ENCODE measurements at places on chromosomes 4 and X. TPM values are rescaled to one million over a fixed set of nuclear protein-coding genes. Genes with fewer than 3 reads are reported as not detected.

GRCh38 chr4:144674711-144675110 lies 28.8 kb downstream of the HHIP start:
- DNase-seq = no peak

The TMEM165 gene
- 125 TPM for total RNA-seq

DNA sequence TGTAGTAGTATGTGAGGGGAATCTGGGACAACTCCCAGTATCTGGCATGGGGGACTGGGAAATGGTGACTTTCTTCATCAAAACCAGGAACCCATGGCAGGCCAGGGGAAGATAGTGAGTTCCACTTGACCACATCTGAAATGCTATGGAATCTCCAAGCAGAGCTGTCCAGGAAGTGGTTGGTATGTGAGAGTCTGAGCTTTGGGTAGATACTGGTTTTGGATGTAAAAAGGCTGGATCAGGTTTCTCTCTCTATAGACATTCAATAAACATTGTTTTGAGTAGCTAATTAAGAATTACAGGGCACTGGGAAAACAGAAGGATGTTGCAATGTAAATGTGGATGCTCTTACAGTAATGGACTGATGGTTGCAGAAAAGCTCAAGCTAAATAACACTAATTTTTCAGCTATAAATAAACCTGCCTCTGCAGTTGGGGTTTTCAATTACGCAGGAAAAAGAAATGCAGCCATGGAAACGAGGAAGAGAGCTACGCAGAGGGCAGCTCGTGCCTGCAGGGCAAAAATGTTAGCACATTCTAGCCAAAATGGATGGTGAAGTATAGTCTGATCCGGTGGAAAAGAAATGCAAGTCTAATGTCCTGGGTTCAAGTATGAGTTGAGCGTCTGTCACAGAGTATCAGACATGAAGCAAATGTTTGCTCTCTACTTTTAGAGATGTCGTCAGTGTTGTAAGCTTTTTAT lies 13.4 kb upstream of the CHRNA9 start:
- no peak for DNase-seq

DNA sequence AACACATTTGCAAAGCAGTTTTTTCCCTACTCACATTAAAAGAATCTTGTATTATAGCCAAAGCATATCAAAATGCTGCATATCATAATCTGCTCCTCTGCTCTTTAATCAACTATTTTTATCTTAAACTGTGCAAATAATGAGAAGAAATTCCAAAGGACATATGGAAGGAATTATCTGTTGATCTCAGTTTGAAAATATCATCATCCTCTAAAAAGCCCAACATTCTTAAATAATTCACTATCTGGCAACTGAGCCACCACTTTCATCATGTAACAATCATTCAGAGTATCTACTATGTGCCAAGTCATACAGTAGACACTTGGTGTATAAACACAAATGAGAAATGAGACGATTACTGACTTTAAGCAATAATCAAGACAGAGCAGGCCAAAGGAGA lies 63.0 kb downstream of the PRSS12 start:
- DNase-seq = no peak

GRCh38 chr4:88958080-88958479 lies 98.9 kb downstream of the FAM13A start:
- DNase-seq = no peak

The CD40LG gene
- not detected for total RNA-seq

- DNase-seq = no peak
These were observed 23.4 kb downstream of the TRIM75 start for GRCh38 chr4:165077034-165077578.

DNA sequence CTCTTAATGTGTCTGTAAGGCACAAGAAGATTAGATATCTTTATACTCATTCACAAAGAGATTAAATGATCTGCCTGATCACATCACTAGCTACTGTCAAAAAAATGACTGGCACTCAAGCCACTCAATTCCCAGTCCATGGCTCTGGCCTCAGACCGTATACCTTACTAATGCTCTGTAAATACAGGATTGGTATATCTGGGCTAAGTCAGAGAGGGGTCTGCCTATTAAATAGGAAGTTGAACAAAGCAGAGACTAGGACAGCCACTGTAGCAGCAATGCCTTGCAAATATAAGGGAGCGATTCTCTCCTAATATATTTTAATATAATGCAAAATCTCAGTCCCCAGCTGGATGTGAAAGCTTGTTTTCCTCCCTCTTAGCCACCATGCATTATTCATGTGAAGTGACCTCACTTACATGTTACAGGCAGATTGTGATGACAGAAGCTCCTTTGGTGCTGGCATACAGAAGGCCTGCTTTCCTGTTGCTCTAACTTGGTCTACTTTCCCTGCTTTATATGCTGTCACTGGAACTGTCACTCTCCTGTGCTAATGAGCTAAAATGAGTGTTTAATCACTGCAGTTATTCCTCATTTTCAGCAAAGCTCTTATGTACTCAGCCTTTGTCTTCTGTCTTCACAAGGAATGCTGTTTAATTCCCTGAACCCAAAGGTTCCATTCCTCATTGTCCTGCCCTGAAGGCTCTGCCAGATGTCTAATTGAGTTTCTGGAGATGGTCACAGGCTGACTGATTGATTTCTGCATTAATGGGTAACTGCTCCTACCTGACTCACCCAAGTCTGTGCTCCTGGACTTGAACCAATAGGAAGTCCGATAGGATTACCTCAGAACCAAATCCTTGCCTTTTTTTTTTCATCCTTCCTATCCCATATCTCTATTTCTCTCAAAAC lies 578.2 kb downstream of the KLHL13 start:
- DNase-seq = no peak

- no peak for DNase-seq
These were observed 109.5 kb downstream of the FRAS1 start for GRCh38 chr4:78166622-78167021.

DNA sequence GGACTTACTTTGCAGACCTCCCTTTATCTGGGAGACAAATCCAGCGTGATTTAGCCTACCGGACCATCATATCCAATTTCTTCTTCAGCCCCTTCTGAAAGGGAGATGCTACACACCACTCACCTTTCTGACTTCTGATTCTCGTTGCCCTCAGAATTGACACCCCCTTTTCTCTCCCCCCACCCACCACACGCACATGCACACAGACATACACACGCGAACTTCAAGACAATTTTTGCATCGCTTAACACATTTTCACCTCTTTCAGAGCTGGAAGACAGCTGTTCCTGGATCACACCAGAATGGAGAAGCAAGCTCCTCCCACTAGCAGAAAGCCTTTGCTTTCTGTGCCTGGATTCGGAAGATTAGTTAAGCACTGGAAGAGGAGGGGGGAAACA lies 1.0 kb upstream of the SNCA start:
- DNase-seq = no peak

DNA sequence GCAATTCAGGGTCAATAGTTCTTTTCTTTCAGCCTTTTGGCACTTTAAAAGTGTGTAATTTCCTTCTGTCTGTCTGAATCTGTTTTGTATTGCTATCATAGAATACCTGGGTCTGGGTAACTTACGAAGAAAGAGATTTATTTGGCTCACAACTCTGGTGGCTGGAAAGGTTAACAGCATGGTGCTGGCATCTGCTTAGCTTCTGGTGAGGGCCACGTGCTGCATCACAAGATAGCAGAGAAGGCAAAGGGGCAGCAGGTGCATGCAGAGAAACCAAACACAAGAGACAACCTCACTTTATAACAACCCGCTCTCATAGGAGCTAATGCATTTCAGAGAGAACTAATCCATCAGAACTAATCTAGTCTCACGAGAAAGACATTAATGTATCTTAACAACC lies 18.8 kb downstream of the RGN start:
- no peak for DNase-seq

DNA sequence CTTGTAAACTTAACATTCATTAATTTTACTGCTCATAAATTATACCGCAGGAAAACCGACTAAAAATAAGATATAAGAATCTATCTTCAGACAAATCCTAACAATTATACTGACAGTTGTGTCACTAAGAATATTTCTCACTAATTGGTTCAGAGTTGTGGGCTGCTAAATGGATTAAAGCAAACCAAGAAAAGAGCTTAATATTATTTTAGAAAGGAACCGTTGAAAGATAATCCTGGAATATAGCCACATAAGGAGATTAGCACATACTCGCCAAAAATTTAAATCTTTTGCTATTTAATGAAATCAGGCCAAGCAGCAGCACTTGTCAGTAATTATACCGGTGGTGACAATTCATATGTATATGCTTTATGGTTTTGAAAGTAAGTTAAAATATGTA lies 132.8 kb downstream of the SLIT2 start:
- DNase-seq = no peak

The PITX2 gene
- total RNA-seq = 8.6 TPM

GRCh38 chr4:107050525-107051135 lies 14.5 kb upstream of the DKK2 start:
- peak; percentile 29 for DNase-seq

The CT83 gene
- total RNA-seq = not detected

DNA sequence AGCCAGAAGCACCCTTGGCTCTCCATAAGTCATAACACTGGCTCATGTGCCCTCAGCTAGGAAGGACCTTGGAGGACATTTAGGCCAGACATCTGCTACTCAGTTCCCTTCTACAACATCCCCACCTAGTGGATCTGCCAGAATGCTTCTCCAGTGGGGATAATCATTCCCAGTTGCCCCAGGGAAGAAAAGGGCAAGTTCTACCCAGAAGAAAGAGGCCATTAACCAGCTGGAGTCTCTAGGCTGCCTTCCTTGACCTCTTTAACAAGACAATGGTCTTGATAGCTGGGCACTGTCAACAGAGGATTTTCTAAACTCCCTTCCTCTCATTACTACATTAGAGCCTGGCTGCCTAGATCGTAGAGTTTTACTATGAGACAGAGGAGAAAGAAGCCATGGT lies 42.0 kb downstream of the LGI2 start:
- DNase-seq = peak; percentile 53

The SLC9B1 gene
- total RNA-seq = not detected

GRCh38 chr4:34851411-34851810 lies 1392.9 kb downstream of the ARAP2 start:
- DNase-seq = no peak

- DNase-seq = no peak
These were observed 15.1 kb upstream of the EXOC1 start for GRCh38 chr4:55838356-55838755.

The ZBTB49 gene
- total RNA-seq = 3.3 TPM

GRCh38 chr4:113998531-113998930 lies 19.1 kb upstream of the ARSJ start:
- no peak for DNase-seq

DNA sequence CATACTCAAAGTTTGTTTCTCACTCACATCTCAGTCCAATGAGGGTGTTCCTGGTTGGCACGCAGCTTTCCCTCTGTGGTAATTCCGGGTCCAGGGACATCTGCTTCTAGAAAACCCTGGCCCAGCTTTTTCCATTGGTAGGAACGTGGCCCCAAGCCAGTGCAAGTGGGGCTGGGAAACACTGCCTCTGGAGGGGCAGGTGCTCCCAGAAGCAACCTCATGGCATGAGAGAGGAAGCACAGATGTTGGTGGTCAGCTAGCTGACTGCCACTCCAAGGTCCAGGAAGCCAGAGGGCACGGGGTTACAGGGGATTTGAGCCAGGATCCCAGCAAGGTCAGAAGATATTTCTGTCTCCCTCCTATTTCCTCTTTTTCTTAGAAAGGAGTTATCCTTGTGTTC lies 47.5 kb downstream of the DCTD start:
- no peak for DNase-seq

The CHIC2 gene
- 15.5 TPM for total RNA-seq

GRCh38 chrX:64395568-64395929 lies 297 bp upstream of the MTMR8 start:
- no peak for DNase-seq

The GRIA3 gene
- not detected for total RNA-seq

- no peak for DNase-seq
These were observed 84.0 kb upstream of the GRPR start for GRCh38 chrX:16039363-16039762.

DNA sequence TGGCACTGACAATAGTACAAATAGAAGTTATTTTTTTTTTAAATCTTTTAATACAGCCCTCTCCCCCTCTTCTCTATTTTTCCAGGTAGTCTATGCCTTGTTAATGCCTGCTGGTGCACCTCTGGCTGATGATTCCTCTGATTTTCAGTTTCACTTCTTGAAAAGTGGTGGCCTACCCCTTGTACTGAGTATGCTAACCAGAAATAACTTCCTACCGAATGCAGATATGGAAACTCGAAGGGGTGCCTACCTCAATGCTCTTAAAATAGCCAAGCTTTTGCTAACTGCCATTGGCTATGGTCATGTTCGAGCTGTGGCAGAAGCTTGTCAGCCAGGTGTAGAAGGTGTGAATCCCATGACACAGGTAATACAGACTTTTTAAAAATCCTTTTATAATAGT lies 99.1 kb downstream of the USP9X start:
- DNase-seq = no peak

- DNase-seq = no peak
These were observed 1801.3 kb upstream of the PCDH10 start for GRCh38 chr4:131347816-131348215.

DNA sequence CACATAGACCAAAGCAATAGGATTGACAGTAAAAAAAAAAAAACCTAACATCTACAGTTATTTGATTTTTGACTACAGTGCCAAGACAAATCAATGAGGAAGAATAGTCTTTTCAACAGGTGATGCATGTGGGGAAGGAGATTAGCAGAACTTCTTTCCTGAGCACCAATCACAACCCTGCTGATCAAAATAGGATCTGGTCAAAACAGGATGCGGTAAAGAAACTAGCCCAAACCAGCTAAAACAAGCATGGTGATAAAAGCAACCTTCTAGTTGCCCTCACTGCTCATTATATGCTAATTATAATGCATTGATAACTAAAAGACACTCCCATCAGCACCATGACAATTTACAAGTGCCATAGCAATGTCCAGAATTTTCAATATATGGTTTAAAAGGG lies 667.5 kb downstream of the GRXCR1 start:
- no peak for DNase-seq

GRCh38 chr4:128311659-128312403 lies 24.2 kb upstream of the PGRMC2 start:
- DNase-seq = peak; percentile 91

GRCh38 chr4:185201977-185202962 lies 1.5 kb downstream of the CFAP97 start:
- peak; percentile 63 for DNase-seq
